ENCODE measurements at places on chromosomes 16 and 17.

DNA sequence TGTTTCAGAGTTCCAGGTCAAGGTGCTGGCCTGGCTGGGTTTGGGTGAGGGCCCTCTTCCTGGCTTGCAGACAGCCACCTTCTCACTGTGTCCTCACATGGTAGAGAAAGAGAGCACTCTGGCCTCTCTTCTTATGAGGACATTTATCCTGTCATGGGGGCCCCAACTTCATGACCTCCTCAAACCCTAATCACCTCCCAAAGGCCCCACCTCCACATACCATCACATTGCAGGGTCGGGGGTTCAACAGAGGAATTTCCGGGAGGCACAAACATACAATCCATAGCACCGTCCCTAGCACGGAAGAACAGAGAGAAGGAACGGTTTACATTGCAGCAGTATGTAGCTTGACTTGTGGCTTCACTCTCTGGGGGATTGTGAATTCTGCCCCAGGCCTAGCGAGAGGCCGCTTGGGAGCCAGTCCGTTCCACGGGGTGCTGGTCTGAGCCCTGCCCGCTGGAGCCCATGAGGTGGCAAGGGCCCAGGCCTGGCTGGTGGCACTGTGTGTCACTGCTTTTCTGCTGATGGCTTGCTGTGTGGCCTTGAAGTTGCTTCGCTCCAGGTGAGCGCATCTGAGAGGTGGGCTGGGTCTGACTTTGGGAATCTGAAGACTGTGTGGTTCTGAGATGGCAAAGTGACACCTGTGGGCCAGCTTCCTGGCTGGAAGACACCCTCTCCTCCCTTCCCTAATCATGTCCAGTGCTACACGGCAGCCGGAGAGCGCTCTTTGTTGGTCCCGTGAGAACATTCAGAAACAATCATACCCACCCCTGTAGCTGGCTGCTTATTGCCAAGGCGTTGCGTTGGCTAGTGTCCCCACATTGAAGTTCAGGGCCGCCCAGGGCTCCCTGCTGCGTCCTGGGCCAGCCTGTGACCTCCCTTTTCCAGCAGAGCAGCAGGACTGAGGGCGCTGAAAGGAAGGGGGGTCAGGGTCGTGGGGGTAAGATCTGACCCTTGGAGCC lies 98.3 kb downstream of the CMIP start:
- no peak for DNase-seq

DNA sequence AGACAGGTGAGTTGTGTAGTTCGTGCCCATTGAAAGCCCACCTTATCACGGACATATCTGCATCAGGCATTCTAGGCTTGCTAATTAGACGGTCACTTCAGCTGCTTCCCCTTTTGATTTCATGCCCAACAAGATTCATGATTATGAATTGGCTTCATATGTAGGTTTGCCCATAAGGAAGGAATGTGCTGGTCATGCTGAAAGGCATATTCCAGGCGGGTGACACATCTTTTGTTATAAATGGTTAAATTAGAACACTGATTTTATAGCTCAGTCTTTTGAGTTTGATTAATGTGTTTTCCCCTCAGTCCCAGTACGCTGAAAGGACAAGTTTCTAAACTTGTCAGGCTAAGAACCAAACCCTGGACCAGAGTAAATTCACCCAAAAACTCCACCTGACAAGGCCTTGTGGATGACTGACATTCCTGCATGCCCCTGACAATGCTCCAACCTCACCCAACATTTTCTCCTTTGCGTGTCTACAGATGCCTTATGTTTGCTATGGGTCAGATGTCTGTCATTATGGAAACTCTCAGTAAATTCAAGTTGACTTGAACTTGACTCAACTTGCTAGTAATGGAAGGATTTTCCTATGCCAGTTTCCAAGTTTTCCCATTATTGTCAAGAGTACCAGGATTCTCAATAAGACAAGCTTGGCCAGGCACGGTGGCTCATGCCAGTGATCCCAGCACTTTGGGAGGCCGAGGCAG lies 421.9 kb downstream of the PMP22 start:
- DNase-seq = no peak

DNA sequence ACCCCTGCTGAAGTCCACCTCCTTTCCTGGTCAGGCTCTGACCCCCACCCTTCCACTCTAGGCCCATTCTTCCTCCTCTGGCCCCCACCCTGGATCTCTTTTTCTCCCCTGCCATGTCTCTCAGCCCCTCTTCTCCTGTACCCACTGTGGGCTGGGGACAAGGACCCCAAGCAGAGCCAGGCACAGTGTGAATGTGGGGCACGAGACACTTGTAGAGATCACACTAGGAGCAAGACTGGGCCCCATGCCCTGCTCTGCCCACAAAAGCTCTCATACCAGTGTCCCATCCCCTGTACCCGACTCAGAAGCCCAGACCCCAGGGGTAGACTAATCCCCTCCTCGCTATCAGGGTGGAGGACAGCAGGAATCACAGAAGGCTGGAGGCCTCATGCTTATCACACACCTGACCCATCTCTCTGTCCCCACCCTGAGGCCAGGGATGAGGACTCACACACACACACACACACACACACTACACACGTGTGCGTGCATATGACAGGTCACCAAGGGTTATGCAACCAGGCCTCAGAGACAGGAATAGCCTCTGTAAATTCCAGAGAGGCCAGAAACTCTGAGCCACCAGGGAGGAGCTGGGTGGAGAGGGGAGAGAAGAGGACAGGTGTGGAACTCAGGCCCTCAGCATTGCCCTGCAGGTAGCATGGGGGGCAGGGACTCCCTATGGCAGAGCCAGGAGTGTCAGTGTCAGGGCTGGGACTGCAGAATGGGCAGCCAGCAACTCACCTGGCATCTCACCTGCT lies 21.1 kb downstream of the ARHGAP27 start:
- no peak for DNase-seq

DNA sequence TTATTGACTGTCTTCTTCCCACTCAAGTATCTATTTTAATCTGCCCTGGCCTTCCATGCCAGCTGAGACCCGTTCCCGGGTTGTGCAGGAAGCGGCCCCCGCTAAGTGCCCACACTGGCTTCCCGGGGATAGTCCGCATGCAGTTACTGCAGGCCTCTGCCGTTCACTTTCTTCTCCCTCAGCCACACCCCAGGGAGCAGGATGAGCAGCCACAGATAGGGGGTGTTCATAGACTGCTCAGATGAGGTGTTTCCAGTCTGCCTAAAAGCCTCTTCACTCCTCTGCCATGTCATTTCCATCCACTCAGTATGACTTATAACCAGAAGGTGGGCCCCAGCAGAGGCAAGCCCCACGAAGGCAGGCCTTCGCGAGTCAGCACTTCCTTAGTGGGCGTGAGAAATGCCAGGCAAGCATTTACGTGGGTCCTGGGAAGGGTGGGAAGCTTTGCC lies 7.7 kb downstream of the MED9 start:
- DNase-seq = no peak

- no peak for DNase-seq
Measured at GRCh38 chr17:42459801-42460281, 1.2 kb downstream of the ATP6V0A1 start.

- DNase-seq = no peak
Measured at GRCh38 chr17:18043491-18043890, 4.3 kb downstream of the GID4 start.

GRCh38 chr17:4759776-4760236 lies 11.9 kb upstream of the TM4SF5 start:
- DNase-seq = no peak

- DNase-seq = no peak
Measured at GRCh38 chr17:57357830-57358430, 101.6 kb downstream of the MSI2 start.

GRCh38 chr16:81080233-81080632 lies 3.2 kb upstream of the C16orf46 start:
- DNase-seq = no peak

- DNase-seq = no peak
Measured at GRCh38 chr16:77894162-77894561, 105.8 kb downstream of the VAT1L start.

DNA sequence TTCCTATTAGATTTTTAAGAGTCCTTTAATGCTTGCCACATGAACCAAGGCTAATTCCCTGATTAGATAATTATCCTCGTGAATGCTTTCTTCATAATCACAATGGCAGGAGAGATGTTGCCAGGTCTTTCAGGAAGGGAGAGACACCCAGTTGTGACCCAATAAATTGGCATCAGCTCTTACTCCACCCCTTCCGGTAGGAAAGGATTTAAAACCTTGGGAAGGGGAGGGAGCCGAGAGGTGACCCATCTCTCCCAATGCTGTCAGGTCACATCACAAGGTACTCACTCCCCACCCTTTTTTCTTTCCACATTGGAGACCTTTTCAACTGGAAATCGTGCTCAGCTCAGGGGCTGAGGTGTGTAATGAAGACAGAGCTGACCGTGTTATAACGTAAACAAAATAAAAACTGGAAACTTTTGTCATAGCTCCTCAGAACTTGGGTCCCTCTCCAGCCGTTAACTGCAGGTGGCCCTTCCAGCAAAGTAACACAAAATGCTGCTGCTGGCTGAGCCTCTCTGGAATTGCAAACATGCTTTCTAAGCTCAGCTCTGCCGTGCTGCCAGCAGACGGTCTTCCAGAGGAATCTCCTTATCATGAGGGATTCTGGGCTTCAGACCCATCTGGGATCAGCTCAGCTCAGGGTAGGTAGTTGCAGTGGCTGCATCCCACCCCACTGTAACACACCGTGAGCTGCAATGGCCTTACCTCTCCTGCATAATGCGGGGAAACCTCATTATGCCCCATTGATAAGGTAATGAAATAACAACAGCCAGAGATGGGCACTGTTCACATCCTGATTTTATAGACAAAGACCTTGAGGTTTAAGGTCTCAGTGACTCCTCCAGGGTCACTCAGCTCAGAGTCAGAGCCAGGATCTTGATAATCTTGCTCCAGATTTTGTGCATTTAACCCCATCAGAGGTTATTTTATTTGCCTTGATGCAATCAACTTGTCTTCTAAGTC lies 15.6 kb downstream of the TMEM100 start:
- DNase-seq = no peak

DNA sequence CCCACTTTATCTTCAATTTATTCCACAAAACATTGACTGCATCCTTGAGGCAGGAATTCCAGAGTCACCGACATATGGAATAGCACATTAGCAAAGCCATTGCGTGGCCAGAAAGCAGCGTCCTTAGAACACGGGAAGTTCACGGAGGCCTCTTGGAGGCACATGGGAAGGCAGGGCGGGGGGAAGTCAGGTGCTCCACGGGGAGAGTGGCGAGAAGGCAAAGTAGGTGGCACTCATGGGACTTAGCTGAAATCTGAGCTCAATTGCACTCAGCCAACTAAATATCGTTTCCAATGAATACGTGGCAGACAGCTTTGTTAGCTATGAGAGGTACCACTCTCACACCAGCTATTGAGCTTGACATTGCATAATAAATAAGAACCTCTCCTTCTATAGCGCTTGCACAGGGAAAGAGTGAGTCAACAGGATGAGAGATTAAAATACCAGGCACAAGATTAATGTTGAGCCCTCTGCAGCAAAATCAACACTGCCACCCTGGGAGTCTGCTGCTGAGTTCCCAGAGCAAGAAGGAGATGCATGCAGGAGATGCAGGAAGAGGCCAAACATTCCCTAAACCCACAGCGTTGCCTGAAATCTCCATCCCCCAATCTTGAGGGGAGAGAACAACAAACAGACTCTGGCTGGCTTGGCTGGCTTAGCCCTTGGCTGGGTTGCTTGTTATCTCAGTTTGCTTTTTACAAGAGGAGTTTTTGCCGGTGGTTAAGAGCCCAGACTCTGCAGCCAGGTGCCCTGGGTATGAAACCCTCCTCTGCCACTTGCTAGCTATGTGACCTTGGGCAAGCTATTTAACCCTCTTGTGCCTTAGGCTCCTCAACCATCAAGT lies 28.8 kb downstream of the ABCC12 start:
- no peak for DNase-seq

DNA sequence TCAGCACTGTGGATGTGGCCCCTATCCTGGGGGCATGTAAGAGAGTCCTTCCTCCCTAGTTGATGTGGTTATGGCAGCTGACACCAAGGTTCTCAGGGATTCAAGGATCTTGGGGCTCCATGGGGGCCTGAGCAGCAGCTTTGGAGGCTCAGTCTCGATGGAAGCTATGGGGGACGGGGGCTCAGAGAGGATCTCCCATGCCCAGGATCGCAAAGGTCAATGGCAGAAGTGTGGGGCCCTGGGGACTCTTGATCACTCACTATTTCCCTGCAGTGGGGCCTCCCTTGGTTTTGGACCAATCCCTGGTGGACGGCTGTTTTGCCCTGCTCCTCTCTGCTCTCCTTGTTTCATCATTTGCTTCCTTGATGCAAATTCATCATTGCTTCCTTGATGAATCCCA lies 885.9 kb downstream of the CDH8 start:
- no peak for DNase-seq

DNA sequence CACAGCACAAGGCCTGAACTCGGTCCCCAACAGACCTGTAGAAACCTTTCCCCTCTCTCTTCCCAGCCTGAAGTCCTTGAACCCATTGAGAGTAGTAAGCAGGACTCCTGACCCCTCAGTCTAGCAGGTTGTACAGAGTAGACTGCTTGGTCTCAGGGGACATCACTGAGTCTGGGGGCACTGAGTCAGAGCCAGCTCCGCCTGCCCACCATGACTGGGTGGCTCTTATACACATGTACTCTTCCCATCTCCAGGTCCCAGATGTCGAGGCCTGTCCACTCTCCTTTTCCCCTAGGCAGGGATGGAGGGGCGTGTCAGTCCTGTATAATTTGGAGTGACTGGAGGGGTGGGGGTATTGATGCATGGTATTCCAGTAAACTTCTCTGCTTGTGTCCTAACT lies 23.5 kb downstream of the LIG3 start:
- no peak for DNase-seq

DNA sequence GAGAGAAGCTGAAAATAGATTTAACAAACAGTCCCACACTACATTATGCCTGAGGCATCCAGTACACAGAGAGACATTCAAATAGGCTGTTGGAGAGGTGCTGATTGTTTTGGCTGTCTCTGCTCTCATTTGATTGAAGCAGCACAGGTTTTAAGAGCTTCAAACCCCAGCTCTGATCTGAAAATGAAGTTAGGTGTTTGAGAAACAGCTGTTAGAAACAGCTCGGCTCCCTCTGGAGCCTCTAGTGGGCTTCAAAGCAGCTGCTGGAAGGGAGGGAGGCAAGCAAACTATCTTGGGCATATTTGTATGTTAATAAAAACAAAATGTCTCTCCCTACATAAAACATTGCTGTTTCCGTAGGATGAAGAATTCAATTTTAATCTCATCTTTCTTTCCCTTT lies 607.3 kb upstream of the GOT2 start:
- no peak for DNase-seq

DNA sequence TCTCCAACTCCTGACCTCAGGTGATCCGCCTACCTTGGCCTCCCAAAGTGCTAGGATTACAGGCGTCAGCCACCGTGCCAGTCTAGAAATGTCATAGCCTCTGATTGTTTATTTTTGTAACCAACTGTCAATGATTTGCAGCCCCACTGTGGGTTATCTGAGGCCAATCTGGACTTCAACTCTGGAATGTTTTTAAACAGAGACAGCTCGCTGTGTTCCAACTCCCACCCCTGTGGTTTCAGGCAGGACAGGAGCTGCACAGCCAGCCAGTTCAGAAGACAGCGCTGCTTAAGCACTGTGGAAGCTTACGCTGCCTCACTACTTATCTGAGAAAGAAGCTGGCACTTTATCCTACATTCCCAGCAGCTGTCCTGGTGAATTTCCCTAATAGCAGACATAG lies 19.5 kb downstream of the MRM3 start:
- no peak for DNase-seq

All from amygdala (tissue), 56 donors.